ENCODE measurements at places on chromosomes 16 and 17.

- no peak for DNase-seq
Observed at GRCh38 chr16:84948851-84949610, 62.3 kb downstream of the ZDHHC7 start.

GRCh38 chr16:82460766-82461165, 166.0 kb upstream of the CDH13 start:
- DNase-seq: no peak

DNA sequence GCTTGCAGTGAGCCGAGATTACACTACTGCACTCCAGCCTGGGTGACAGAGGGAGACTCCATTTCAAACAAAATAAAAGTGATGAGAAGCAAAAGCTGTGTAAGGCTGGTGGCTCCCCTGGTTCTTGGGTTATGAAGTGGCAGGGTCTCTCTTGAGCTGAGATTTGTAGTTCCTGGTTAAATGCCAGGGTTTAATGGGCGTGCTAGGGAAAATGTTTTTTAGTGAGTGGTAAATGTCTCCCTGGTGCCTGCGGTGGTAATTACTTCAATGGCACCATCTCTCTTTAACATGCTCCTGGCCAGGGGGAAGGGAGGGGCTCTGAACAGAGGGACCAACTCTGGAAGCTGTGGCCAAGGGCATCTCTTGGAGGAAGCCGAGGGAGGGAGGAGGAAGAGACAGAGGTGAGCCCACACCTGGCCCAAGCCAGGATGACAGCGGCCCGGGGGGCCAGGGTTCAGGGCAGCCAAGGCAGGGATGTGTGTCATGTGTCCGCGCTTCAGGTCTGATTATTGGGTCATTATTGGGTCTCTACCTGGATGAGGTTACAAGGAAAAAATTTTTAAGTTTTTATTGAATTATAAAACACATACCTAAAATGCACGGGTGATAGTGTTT, 17.8 kb upstream of the RPL38 start:
- DNase-seq: no peak

DNA sequence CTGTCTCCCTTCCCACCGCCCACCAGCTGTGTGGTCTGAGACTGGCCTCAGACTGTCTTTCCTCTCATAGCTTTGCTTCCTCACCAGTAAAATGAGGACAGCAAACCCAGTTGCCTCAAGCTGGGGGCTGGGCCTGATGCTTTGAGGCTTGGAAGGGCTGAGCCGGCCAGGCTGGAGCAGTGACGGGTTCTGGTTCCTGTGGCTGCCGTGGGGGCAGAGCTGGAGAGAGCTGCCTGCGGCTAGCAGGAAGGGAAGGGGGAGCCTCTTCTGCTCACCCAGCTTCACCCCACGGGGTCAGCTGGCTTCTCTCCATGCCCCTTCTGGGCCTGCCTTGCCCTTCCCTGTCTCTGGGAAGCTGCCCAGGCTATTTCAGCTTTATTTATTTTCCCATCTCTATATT, 23.7 kb downstream of the LASP1 start:
- no peak for DNase-seq

- DNase-seq: no peak
Observed at GRCh38 chr16:11342021-11342855, 3.0 kb upstream of the RMI2 start.

Data from iPS DF 19.7 (cell line).